Effector memory CD4-positive, alpha-beta T cell (primary cell): ENCODE measurements at places on chromosomes 2 and 18.

DNA sequence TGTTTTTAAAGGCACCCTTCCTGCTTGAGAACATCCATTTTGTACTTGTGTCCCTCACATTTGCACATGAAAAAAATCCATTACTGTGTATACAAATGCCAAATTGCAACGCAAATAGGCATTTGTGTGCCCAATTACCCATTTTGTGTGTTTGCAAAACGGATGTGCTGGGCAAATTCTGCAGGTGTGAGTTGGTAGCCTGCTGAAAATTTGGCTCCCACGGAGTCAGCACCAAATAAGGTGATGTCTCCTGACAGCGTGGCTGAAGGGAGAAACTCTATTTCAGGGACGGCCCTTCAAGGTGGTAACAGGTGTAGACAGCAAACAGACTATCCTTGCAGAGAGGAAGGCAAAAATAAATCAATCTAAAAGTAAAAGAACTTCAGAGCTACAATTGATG lies 661.1 kb downstream of the BCL11A start:
- no peak overlapping the region for H3K27ac ChIP-seq
- DNase-seq = no peak
- no peak overlapping the region for H3K4me3 ChIP-seq

GRCh38 chr18:9835825-9836224 lies 49.9 kb upstream of the TXNDC2 start:
- H3K27me3 ChIP-seq = no peaks in the 10 kb centered on the region
- no peaks in the 10 kb centered on the region for H3K4me1 ChIP-seq
- H3K4me3 ChIP-seq = no peak overlapping the region

DNA sequence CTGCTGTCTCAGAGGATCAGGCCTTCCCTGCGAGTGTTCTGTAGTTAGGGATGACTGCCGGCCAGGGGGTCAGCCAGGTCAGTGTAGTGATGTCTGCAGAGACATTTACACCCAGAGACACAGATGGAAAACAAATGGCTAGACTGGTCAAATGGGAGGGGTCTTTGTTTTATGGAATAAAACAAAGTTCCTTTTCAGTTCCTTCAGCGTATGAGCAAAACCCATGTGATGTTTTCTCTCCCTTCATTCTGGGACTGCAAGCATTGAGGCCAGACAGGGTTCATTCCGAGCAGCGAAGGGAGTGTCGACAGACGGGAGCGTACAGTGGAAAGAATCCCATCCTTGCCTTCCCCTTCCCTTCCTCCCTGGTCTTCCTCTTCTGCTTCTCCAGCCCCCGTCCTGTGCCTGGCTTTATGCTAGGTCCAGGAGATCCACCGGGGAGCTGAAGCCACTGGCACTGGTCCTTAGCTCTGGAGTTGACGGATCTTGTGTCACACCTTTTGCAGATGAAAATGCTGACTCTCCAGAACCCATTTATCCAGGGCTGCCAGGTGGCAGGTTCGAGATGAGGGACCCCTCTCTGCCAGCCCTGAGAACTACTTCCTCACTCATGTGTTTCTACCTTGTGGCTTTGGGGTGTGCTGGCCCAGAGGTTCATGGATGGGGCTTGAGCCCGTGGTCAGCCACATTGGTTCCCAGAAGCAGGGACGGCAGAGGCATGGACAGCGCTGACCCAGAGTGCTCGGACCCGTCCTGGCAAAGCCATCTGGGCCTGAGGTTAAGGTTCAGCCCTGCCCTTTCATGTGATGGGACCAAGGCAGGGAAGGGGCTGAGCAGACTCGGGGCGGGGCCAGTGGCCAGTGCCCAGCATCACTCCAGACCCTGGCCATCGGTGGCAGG lies 24.2 kb downstream of the ITGB1BP1 start:
- no peak overlapping the region for H3K27ac ChIP-seq
- no peaks in the 10 kb centered on the region for H3K27me3 ChIP-seq
- H3K4me3 ChIP-seq = no peak overlapping the region

DNA sequence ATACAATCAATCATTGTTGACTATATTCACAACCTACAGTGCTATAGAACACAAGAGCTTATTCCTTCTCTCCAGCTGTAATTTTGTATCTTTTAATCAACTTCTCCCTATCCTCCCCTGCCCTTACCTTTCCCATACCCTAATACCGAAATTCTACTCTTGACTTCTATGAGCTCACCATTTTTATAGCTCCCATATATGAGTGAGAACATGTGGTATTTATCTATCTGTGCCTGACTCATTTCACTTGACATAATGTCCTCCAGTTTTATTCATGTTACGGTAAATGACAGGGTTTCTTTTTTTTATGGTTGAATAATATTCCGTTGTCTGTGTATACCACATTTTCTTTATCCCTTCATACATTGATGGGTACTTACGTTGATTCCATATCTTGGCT lies 2.6 kb downstream of the MROH2A start:
- H3K4me1 ChIP-seq = no peaks in the 10 kb centered on the region
- H3K4me3 ChIP-seq = no peak overlapping the region
- H3K27me3 ChIP-seq = no peaks in the 10 kb centered on the region

GRCh38 chr2:122244598-122245229 lies 489.3 kb downstream of the TSN start:
- H3K4me3 ChIP-seq = no peak overlapping the region
- no peaks in the 10 kb centered on the region for H3K27me3 ChIP-seq
- H3K27ac ChIP-seq = no peak overlapping the region
- H3K36me3 ChIP-seq = no peaks in the 10 kb centered on the region
- DNase-seq = no peak
- no peaks in the 10 kb centered on the region for H3K4me1 ChIP-seq

GRCh38 chr2:225668606-225669266 lies 269.2 kb downstream of the NYAP2 start:
- H3K36me3 ChIP-seq = no peaks in the 10 kb centered on the region
- H3K27ac ChIP-seq = no peak overlapping the region

DNA sequence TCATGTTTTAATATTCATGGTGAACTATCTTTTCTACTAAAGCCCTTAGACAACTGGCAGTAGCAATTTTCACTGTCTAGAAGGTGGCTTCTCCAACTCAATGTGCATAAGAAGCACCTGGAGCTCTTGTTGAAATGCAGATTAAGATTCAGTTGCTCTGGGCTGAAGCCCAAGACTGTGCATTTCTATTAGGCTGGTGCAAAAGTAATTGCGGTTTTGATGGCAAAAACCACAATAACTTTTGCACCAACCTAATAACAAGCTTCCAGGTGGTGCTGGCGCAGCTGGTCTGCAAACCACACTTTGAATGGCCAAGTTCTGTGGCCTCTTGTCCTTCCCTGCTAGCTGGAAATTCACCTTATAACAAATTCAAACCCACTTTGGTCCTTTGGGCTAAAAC lies 26.7 kb upstream of the VPS54 start:
- H3K4me3 ChIP-seq = no peak overlapping the region
- H3K27ac ChIP-seq = no peak overlapping the region
- H3K27me3 ChIP-seq = no peaks in the 10 kb centered on the region
- H3K4me1 ChIP-seq = peaks cover 3% of the 10 kb centered on the region
- DNase-seq = no peak

GRCh38 chr2:138838851-138839620 lies 58.8 kb upstream of the NXPH2 start:
- no peak for DNase-seq
- no peaks in the 10 kb centered on the region for H3K36me3 ChIP-seq
- no peak overlapping the region for H3K4me3 ChIP-seq
- no peaks in the 10 kb centered on the region for H3K4me1 ChIP-seq
- H3K27me3 ChIP-seq = no peaks in the 10 kb centered on the region

GRCh38 chr2:5842326-5842725 lies 150.1 kb downstream of the SOX11 start:
- DNase-seq = no peak
- no peak overlapping the region for H3K27ac ChIP-seq
- H3K4me3 ChIP-seq = no peak overlapping the region
- H3K4me1 ChIP-seq = no peaks in the 10 kb centered on the region

GRCh38 chr18:58993260-58993659 lies 128.6 kb downstream of the ZNF532 start:
- H3K4me3 ChIP-seq = no peak overlapping the region
- H3K27ac ChIP-seq = no peak overlapping the region
- no peak for DNase-seq
- H3K4me1 ChIP-seq = no peaks in the 10 kb centered on the region
- no peaks in the 10 kb centered on the region for H3K36me3 ChIP-seq
- H3K27me3 ChIP-seq = no peaks in the 10 kb centered on the region

DNA sequence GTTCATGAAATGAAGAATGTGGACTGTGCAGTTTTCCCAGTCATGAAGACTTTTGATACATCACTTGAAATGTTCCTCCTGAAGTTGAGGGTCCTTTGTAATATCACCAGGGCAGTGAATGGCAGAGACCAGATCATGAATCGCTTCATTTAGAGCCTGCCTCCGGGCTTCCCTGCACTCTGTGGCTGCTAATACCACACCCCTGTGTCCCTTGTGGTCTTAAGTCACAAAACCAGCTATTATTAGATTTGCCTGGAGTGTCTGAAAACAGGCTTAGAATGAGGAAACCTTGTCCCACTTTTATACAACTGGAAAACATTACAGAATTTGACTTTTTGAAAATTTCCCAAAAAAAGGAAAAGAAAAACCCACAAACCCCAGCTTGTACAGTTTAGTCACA lies 147.9 kb downstream of the MGAT5 start:
- H3K4me3 ChIP-seq = no peak overlapping the region
- H3K4me1 ChIP-seq = no peaks in the 10 kb centered on the region
- H3K36me3 ChIP-seq = peaks cover 23% of the 10 kb centered on the region
- no peaks in the 10 kb centered on the region for H3K27me3 ChIP-seq

GRCh38 chr2:15583826-15584225 lies 7.8 kb upstream of the DDX1 start:
- no peak for DNase-seq
- H3K4me1 ChIP-seq = no peaks in the 10 kb centered on the region
- H3K27me3 ChIP-seq = no peaks in the 10 kb centered on the region
- no peak overlapping the region for H3K27ac ChIP-seq

DNA sequence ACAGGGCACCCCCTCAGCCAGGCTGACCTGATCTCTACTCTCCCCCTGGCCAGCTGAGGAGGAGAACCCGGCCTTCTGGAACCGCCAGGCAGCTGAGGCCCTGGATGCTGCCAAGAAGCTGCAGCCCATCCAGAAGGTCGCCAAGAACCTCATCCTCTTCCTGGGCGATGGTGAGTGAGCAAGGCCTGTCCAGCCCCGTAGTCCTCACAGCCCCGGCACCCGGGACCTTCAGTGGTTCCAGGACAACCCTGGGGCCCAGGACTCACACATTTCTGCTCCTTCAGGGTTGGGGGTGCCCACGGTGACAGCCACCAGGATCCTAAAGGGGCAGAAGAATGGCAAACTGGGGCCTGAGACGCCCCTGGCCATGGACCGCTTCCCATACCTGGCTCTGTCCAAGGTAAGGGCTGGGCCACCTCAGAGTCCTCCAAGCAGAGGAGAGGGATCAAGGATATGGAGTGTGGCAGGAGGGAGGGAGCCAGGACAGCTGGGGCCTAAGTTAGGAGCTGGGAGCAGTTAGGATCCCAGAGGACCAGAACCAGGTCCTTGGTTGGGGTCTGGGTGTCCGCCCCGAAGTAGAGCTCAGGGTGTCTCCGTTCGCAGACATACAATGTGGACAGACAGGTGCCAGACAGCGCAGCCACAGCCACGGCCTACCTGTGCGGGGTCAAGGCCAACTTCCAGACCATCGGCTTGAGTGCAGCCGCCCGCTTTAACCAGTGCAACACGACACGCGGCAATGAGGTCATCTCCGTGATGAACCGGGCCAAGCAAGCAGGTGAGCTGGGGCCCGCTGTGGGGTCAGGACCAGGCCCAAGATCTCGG lies 555 bp downstream of the ALPI start:
- H3K4me1 ChIP-seq = no peaks in the 10 kb centered on the region
- DNase-seq = no peak
- H3K27ac ChIP-seq = no peak overlapping the region
- no peaks in the 10 kb centered on the region for H3K36me3 ChIP-seq
- no peak overlapping the region for H3K4me3 ChIP-seq

DNA sequence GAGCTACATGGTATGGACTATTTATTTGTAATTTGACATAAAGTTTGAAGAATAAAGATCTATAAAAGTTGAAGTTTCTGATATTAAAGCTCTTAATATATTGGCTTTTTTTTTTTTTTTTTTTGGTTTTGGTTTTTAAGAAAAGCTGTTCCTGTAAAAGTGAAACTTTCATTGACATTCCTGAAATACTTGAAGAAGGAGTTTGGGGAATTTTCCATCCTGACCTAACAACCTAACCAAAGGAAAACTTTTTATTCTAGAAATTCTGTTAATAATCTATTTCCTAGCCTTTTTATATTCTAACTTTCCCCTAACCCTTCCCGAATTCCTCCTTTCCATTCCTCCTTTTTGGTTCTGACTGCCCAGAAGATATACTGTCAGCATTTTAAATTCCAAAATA lies 83.7 kb downstream of the ACSL3 start:
- H3K4me3 ChIP-seq = no peak overlapping the region
- no peak overlapping the region for H3K27ac ChIP-seq
- no peaks in the 10 kb centered on the region for H3K36me3 ChIP-seq
- H3K4me1 ChIP-seq = no peaks in the 10 kb centered on the region

GRCh38 chr2:130870779-130871178 lies 34.1 kb downstream of the ARHGEF4 start:
- H3K36me3 ChIP-seq = no peaks in the 10 kb centered on the region
- H3K27me3 ChIP-seq = no peaks in the 10 kb centered on the region
- H3K4me1 ChIP-seq = no peaks in the 10 kb centered on the region
- H3K4me3 ChIP-seq = no peak overlapping the region
- H3K27ac ChIP-seq = no peak overlapping the region

- no peaks in the 10 kb centered on the region for H3K36me3 ChIP-seq
- no peaks in the 10 kb centered on the region for H3K27me3 ChIP-seq
- no peak overlapping the region for H3K4me3 ChIP-seq
- no peak overlapping the region for H3K27ac ChIP-seq
- no peaks in the 10 kb centered on the region for H3K4me1 ChIP-seq
Observed at GRCh38 chr2:223528036-223528435, 74.1 kb downstream of the SCG2 start.

DNA sequence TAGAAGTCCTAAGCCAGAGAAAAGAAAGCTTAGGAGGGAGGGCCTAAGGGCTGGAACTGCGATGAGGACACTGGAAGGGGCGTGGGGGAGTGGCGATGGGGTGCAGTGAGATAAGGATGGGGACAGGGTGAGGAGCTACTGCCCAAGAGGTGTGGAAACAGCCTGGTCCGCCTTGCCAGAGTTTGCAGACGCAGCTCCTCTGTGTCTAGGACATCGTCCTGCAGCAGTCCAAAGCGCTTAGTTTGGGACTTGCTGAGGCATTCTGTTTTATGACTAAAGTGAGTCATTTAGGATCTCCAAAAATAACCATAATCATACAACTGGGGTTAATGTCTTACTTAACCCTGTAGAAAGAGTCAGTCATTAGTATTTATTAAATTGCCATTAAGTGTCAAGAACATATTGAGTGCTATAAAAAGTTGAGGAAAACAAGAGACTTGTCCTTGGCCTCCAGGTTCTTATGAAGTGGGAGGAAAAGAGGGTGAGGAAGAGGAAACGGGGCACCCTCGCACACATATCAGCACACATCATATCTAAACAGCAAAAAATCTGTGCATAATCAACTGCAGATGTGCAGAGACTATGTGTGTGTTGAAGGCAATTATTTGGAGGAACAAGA lies 74.8 kb downstream of the CDK15 start:
- H3K27me3 ChIP-seq = peaks cover 3% of the 10 kb centered on the region
- no peaks in the 10 kb centered on the region for H3K36me3 ChIP-seq
- no peak overlapping the region for H3K4me3 ChIP-seq
- no peak for DNase-seq
- no peaks in the 10 kb centered on the region for H3K4me1 ChIP-seq

GRCh38 chr18:2134364-2134763 lies 436.9 kb downstream of the METTL4 start:
- no peaks in the 10 kb centered on the region for H3K36me3 ChIP-seq
- H3K4me3 ChIP-seq = no peak overlapping the region
- no peaks in the 10 kb centered on the region for H3K27me3 ChIP-seq
- no peak for DNase-seq

GRCh38 chr2:67289271-67289670 lies 107.9 kb upstream of the ETAA1 start:
- DNase-seq = no peak
- H3K27me3 ChIP-seq = no peaks in the 10 kb centered on the region
- H3K4me1 ChIP-seq = no peaks in the 10 kb centered on the region
- no peak overlapping the region for H3K27ac ChIP-seq
- no peaks in the 10 kb centered on the region for H3K36me3 ChIP-seq
- H3K4me3 ChIP-seq = no peak overlapping the region
